Placental epithelial cell (primary cell): ENCODE measurements at places on chromosomes 4 and X. TPM values are rescaled to one million over a fixed set of nuclear protein-coding genes. Genes with fewer than 3 reads are reported as not detected.

The PRDM8 gene
- total RNA-seq: not detected in 2 replicates

The MGAT4D gene
- not detected in 2 replicates for total RNA-seq

The MAGEA11 gene
- total RNA-seq: not detected in 2 replicates

The ADH6 gene
- not detected in 2 replicates for total RNA-seq

The OPRPN gene
- total RNA-seq: not detected in 2 replicates

The EREG gene
- total RNA-seq: 3.5 and 5.3 TPM in 2 replicates

The SPIN2A gene
- total RNA-seq: 0.54 and 2.7 TPM in 2 replicates

The HOPX gene
- 0.65 and 7.1 TPM in 2 replicates for total RNA-seq

The TMEM271 gene
- not detected in 2 replicates for total RNA-seq

The USP17L15 gene
- total RNA-seq: not detected in 2 replicates

The P2RY8 gene
- not detected in 2 replicates for total RNA-seq

The GLRA3 gene
- not detected in 2 replicates for total RNA-seq

The L1CAM gene
- 0.22 and 0.39 TPM in 2 replicates for total RNA-seq

The COQ2 gene
- 13.0 and 17.1 TPM in 2 replicates for total RNA-seq

The IGSF1 gene
- not detected in 2 replicates for total RNA-seq

The GCNA gene
- 2.3 and 4.7 TPM in 2 replicates for total RNA-seq

The EDNRA gene
- not detected in 2 replicates for total RNA-seq

The ARMCX4 gene
- total RNA-seq: 5.2 and 7.1 TPM in 2 replicates

The MAGEA1 gene
- total RNA-seq: not detected in 2 replicates

The RASSF6 gene
- total RNA-seq: 0.33 and 0.39 TPM in 2 replicates

The ARR3 gene
- total RNA-seq: not detected in 2 replicates

The SCML2 gene
- total RNA-seq: 0.79 and 0.98 TPM in 2 replicates

The CT45A2 gene
- not detected in 2 replicates for total RNA-seq

The TLR6 gene
- total RNA-seq: 4.7 and 7.8 TPM in 2 replicates

The TASL gene
- not detected in 2 replicates for total RNA-seq

The FGA gene
- total RNA-seq: not detected in 2 replicates

The EGFL6 gene
- total RNA-seq: under 0.01 TPM in 1 of 2 replicates, not detected in the other

The TMPRSS11A gene
- total RNA-seq: not detected in 2 replicates

The TRAM1L1 gene
- 3.1 and 6.3 TPM in 2 replicates for total RNA-seq

The FHL1 gene
- 4.7 and 71.8 TPM in 2 replicates for total RNA-seq

The SNCA gene
- 0.11 TPM in 1 of 2 replicates, not detected in the other for total RNA-seq

The HEPH gene
- under 0.01 TPM in 2 replicates for total RNA-seq
